Dermis blood vessel endothelial cell (primary cell): ENCODE measurements at places on chromosomes 12 and 14. TPM values are rescaled to one million over a fixed set of nuclear protein-coding genes. Genes with fewer than 3 reads are reported as not detected.

SERPINA12 gene
- not detected in 2 replicates for total RNA-seq

ST8SIA1 gene
- total RNA-seq = 0.14 and 0.17 TPM in 2 replicates

LRP1-AS gene
- not detected in 2 replicates for total RNA-seq

RNFT2 gene
- total RNA-seq = 2.2 and 2.9 TPM in 2 replicates

CCDC60 gene
- not detected in 2 replicates for total RNA-seq

DDHD1 gene
- 10.7 and 13.4 TPM in 2 replicates for total RNA-seq

C12orf54 gene
- not detected in 2 replicates for total RNA-seq

- no peak for DNase-seq
Measured at GRCh38 chr14:27267876-27268275, 670.0 kb upstream of the NOVA1 start.

DNA sequence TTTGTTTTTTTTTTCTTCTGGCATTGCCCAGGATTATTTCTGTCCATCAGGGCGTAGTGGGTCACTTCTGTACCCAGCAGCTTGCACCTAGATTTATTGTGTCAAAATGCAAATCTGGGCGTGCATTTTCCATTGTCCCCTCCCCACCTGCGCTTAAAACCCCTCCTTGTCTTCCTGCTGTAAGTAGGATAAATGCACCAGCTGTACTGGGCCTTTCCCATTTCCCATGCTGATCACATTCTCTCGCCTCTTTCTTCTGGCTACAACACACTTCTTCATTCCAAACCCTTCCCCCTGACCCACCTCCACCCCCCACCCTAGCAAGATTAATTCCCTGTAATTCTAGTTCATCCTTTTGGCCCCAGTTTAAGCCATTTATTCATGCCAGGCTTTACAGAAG lies 128.0 kb downstream of the ETV6 start:
- DNase-seq = no peak

DNA sequence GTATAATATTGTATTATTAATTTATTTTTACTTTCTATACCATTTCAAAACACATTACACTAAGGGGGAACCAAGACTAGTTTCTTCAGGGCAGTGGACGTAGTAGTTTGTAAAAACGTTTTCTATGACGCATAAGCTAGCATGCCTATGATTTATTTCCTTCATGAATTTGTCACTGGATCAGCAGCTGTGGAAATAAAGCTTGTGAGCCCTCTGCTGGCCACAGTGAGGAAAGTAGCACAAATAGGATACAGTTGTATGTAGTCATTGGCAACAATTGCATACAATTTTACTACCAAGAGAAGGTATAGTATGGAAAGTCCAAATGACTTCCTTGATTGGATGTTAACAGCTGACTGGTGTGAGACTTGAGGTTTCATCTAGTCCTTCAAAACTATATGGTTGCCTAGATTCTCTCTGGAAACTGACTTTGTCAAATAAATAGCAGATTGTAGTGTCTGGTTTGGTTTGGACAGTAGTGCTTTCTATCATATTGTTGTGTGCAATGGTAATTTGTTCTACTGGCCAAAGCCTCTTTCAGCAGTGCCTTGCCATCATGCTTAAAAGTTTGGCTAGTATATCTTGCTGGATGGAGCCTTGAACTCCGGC lies 24.3 kb upstream of the PLEKHD1 start:
- peak; percentile 93 for DNase-seq

DNA sequence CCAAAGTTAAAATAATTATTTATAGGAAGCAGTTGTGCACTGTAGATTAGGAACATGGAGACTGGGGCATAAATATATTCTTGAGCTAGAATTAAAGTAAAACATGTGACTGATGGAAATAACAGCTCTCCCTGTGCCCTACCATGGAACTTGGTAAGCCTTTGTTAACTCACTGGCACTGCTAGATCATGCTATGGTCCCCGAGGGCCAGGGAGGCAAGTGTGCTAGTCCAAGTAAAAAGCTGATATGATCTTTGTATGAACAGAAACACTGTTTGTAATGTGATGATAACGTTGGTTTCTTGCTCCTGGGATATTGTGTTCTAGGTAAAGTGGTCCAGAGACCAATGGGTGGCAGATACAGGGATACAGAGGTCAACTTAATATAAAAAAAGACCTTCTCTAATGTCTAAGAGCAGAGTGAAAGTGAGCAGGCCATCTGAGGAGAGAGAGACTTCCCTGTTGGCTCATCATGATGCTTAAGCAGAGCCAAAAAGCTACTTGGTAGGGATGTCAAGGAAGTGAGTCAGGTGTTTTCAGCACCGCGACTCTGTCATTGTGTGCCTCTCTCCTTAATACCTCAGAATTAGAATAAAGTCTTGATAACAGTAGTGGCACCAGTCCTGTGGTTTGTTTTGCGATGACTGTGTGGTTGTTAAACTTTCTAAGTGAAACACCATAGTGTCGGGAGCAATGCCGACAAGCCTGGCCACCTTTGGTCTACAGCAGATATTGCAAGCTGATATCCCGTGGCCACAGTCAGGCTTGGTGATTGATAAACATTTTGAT lies 27.6 kb downstream of the BICD1 start:
- peak; percentile 68 for DNase-seq

DNA sequence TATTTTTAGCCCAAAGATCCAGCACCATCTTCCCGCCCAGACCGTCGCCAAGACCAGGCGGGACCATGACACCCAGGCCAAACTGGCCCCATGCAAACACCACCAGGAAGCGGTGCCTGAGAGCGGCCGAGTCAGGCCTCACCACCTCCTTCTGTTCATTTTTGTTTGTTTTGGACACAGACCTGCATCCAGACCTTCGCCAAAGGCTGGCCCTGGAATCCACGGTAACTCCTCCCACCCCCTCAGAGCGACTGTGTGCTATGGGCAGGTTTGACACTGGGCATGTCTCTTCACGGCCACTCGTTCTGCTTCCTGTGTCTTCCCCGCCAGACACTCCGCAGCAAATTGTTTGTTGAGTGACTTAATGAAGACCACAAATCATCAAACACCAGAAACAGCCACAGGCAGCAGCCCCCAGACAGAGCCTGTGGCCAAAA lies 47.1 kb downstream of the NCOR2 start:
- peak; percentile 78 for DNase-seq

DNA sequence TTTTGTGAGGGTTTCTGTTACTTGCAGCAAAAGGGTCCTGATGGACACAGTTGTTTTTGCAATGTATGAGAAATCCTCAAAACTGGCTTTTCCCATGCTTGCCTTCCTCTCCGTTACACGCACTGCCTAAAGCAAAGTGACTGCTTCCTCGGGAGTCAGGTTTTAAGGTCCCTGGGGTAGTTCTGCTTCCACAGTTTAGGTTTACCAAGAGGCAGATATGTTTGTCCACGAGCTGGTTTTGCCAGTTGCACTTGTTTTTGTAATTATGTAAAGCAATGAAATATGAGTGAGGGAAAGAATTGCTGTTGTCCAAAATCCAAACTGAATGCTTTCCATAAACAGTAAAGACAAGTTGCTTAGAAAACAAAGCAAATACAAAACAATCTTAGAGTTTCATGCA lies 290.7 kb upstream of the AMIGO2 start:
- DNase-seq = no peak

GRCh38 chr12:96719660-96720362 lies 187.2 kb upstream of the NEDD1 start:
- DNase-seq = peak; percentile 50

DNA sequence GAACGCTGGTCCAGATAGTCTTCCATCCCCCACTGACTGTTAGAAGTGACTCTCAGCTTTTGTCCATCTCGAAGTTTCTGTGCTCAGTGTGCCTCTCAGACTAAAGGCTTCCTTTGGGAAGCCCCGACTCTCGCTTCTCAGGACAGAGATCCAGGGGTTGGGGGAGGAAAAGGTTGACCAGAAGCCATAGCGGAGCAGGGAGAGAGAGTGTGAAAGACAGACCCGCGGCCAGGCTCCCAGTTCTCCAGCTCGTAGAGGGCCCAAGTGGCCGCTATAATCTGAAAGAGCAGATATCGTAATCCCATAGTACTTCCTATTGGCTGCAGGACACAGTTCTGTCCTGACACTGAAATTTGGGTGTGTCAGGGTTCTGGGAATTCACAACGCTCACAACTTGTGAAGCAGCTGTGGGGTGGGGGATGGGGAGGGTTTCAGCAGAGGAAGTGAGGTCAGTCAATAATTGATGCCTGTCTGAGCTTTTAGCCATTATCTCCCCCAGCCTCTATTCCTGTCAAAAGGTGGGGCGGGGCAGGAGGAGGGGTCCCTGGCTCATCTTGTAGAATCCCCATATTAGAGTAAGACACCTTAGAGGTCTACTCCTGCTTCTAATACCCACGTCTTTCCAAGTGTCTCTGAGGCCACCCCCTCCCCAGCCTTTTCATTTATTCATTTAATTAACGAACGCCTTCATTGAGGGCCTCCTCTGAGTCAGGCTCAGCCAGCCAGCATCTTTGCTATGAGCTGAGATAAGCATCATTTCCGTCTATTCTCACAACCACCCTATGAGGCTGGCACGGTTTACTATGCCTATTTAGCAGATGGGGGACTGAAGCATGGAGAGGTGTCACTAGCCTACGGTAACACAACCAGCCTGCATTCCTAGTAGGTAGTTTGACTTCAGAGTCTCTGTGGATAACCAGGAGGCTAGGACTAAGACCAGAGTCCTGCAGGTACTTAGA lies 1.6 kb upstream of the ACVRL1 start:
- peak; percentile 94 for DNase-seq
